Activated gamma-delta T cell treated with anti-CD3 and anti-CD28 coated beads, Interleukin-2, amount 50 U/mL, for 16 hours (primary cell): ENCODE measurements at places on chromosomes 1 and 21.

- DNase-seq = no peak
Measured at GRCh38 chr1:84762664-84763063, 72.4 kb upstream of the SSX2IP start.

DNA sequence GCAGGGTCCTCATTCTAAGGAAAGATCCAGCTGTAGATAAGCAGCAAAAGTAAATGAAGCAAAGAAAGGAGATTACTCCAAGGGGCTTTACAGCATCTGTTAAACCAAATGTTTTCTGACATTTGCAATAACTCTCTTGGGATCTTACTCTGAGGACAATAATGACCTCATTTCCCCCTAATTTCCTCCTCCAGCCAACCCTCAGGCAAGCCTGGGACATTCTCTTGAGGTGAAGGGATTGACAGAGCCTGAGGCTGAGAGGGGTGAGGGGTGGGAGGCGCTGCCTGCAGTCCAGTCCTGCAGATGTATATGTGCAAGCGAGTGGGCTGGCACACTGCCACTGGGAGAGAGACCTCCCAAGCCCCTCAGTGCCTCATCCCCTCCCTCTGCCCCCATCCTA, 40.5 kb upstream of the NEK2 start:
- no peak for DNase-seq

DNA sequence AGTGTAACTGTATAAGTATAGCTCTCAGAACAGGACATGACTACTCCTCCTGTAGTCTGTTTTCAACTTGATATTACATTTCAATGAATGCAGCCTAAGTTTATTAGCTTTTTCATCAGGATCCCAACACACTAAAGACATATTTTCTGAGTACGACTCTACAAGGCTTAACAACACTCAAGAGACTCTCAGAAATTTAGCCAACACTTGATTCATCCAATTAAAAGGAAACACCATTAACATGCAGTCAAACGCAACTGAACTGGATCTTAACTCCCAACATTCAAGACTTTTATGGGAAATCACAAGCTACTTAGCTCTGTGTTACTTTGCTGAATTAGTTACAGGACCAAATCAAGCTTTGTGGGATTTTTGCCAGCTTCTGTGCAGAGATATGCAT, 65.2 kb upstream of the SGIP1 start:
- DNase-seq = no peak

- no peak for DNase-seq
Measured at GRCh38 chr1:230550428-230550827, 91.9 kb upstream of the COG2 start.

DNA sequence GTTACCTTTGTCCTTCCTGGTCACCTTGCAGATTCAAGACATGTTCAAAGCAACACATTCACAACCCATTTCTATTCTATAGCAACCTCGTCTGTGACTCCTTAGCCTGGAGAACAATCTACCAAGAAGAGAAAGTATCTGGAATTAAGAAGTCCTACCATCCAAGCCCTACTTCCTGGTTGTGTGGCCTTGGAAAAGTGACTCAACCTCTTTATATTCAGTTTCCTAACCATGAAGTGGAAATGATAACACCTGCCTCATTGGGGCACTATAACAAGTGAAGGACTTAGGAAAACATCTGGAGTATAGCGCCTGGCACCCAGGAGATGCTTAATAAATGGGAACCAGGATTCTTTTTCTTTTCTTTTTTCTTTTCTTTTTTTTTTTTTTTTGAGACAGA, 36.5 kb upstream of the SRRM1 start:
- DNase-seq = no peak
